CD4-positive, alpha-beta T cell (primary cell): ENCODE measurements at places on chromosomes 11 and 22. TPM values are rescaled to one million over a fixed set of nuclear protein-coding genes. Genes with fewer than 3 reads are reported as not detected.

RAB39A gene
- not detected for total RNA-seq

- no peak overlapping the region for H3K4me3 ChIP-seq
- DNase-seq: no peak
- peaks cover 11% of the 10 kb centered on the region for H3K36me3 ChIP-seq
- peaks cover 43% of the 10 kb centered on the region for H3K4me1 ChIP-seq
- no peak overlapping the region for H3K27ac ChIP-seq
These were observed 5.4 kb downstream of the TANGO2 start for GRCh38 chr22:20026204-20026908.

DNA sequence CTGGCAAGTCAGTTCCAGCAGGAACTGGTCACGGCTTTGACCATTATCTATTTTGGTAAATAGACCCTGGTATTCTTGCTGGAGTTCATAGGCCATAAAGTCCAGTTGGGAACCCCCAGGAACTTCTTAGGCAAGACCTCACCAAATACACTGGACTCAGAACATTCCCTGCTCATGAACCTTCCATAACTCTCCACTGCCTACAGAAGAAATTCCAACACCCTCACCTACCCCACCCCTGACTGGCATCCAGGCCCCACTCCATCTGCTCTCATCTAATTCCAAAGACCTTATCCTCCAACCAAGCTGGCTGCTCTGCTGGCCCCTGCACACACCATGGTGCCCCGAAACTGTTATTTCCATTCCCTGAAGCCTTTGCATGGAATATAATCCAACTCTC is 2.5 kb downstream of the CLPB start:
- H3K27me3 ChIP-seq: no peaks in the 10 kb centered on the region
- no peak for DNase-seq
- peaks cover 24% of the 10 kb centered on the region for H3K4me1 ChIP-seq
- H3K36me3 ChIP-seq: peaks cover 29% of the 10 kb centered on the region
- no peak overlapping the region for H3K27ac ChIP-seq
- no peak overlapping the region for H3K4me3 ChIP-seq

GRCh38 chr22:29268511-29269229 is 602 bp downstream of the EWSR1 start:
- H3K4me3 ChIP-seq: peak overlapping the region; percentile 98
- peaks cover 53% of the 10 kb centered on the region for H3K4me1 ChIP-seq
- DNase-seq: peak; percentile 14
- H3K27ac ChIP-seq: peak overlapping the region; percentile 96

DNA sequence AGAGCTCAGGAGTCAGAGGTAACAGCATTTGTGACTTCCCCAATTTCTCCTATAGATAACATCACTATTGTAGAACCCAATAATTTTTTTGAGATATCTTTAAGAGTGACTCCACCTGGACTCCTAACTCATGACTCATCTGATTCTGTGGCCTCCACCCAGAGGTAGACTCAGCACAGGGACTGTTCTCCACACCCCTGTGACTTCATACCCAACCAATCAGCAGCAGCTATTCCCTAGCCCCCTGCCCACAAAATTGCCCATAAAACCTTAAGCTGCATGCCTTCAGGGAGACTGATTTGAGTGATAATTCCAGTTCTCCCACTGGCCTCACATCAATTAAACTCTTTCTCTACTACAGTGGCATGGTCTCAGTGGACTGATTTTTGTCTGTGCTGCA is 475.4 kb upstream of the FAT3 start:
- no peaks in the 10 kb centered on the region for H3K27me3 ChIP-seq
- DNase-seq: no peak
- H3K4me1 ChIP-seq: no peaks in the 10 kb centered on the region
- H3K27ac ChIP-seq: no peak overlapping the region
- no peaks in the 10 kb centered on the region for H3K36me3 ChIP-seq

DNA sequence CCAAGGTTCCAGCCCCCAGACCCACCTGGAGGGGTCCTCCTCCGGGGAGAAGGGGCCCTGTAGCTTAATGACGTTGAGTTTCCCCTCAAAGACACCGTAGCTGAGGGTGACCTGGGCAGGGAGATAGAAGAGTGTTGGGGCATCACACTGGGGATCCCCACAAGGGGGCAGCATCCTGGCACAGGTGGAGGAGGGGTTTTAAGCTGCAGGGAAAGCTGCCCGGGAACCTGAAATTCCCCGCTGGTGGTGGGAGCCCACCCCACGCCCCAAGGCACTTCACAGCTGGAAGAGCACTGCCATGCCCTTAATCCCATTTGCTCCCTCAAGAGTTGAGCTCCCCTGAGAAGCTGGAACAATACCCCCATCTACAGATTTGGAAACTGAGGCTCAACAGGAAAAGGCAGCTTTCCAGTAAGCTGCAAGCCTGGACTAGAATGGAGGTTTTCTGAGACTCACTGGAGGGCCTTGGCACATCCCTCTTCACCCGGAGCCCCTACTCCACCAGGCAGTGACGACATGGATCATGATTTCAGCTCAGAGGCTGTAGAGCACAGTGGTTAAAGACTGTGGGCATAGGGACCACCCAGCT is 13.7 kb downstream of the MFNG start:
- peaks cover 9% of the 10 kb centered on the region for H3K4me1 ChIP-seq
- H3K36me3 ChIP-seq: peaks cover 87% of the 10 kb centered on the region
- H3K4me3 ChIP-seq: no peak overlapping the region
- H3K27me3 ChIP-seq: no peaks in the 10 kb centered on the region
- peak; percentile 40 for DNase-seq
- H3K27ac ChIP-seq: no peak overlapping the region

GRCh38 chr22:24968066-24968561 is 15.6 kb downstream of the KIAA1671 start:
- H3K27ac ChIP-seq: no peak overlapping the region
- H3K4me3 ChIP-seq: no peak overlapping the region
- H3K36me3 ChIP-seq: no peaks in the 10 kb centered on the region
- no peaks in the 10 kb centered on the region for H3K27me3 ChIP-seq
- DNase-seq: no peak

DNA sequence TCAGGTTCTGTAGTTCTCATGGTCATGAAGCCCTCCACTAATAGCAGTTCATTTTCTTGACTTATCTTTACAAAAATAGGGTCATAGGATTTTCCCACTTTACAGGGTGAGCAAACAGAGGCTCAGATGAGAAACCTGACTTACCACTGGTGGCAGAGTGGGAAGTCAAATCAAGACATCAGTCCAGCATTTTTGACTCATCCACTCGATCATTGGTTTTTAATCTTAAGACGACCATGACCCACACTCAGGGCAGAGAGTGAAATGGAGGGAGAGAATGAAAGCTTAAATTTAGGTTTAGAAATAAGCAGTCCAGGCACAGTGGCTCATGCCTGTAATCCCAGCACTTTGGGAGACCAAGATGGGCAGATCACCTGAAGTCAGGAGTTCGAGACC is 42.1 kb downstream of the RTL6 start:
- H3K4me1 ChIP-seq: peaks cover 72% of the 10 kb centered on the region
- peak overlapping the region; percentile 8 for H3K27ac ChIP-seq
- H3K27me3 ChIP-seq: no peaks in the 10 kb centered on the region
- no peaks in the 10 kb centered on the region for H3K36me3 ChIP-seq
- DNase-seq: no peak

- no peak overlapping the region for H3K27ac ChIP-seq
- no peak for DNase-seq
- no peak overlapping the region for H3K4me3 ChIP-seq
- no peaks in the 10 kb centered on the region for H3K36me3 ChIP-seq
These were observed 475.4 kb upstream of the CHORDC1 start for GRCh38 chr11:90698238-90698637.

GRCh38 chr11:609341-609811 is 6.4 kb downstream of the IRF7 start:
- DNase-seq: no peak
- H3K27ac ChIP-seq: no peak overlapping the region
- H3K4me3 ChIP-seq: no peak overlapping the region

FREY1 gene
- total RNA-seq: 5.7 TPM

DNA sequence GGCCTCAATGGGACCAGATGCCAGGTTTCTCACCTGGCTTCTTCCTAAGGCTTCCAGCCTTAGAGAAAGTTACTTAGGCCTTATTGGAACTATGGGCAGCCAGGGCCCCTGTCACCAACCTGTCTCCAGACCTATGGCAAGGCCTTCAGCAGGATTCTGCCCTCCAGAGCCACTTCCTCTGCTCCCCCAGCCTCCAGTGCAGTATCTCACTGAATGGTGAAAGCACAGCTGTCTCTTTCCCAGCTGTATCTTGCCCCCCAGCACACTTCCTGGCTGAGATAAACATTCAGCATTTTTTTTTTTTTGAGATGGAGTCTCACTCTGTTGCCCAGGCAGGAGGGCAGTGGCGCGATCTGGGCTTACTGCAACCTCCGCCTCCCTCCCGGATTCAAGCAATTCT is 1.5 kb downstream of the SLC2A11 start:
- H3K4me1 ChIP-seq: peaks cover 25% of the 10 kb centered on the region
- no peaks in the 10 kb centered on the region for H3K27me3 ChIP-seq
- DNase-seq: no peak
- no peaks in the 10 kb centered on the region for H3K36me3 ChIP-seq
- H3K27ac ChIP-seq: no peak overlapping the region

DNA sequence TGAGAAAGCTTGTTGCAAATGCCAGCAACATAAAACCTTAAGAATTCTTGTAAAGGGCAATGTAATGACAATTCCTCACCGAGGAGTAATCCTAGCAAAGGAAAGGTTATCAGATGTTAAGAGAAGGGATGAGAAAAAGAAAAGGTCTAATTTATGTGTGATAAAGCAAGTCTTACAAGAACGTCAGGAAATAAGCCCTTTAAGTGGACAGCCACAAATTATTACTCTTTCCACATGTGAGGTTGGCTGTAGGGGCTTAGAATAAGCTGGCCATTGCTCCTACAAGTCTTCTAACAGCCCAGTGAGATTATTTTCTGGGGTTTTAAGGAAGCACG is 9.3 kb downstream of the LAYN start:
- H3K4me1 ChIP-seq: no peaks in the 10 kb centered on the region
- no peaks in the 10 kb centered on the region for H3K27me3 ChIP-seq
- no peaks in the 10 kb centered on the region for H3K36me3 ChIP-seq
- H3K4me3 ChIP-seq: no peak overlapping the region
- H3K27ac ChIP-seq: no peak overlapping the region

GRCh38 chr11:134584706-134585445 is 172.8 kb upstream of the B3GAT1 start:
- H3K36me3 ChIP-seq: no peaks in the 10 kb centered on the region
- H3K4me1 ChIP-seq: no peaks in the 10 kb centered on the region
- H3K27ac ChIP-seq: no peak overlapping the region
- no peak for DNase-seq
- no peaks in the 10 kb centered on the region for H3K27me3 ChIP-seq
